ENCODE measurements at places on chromosomes 11 and 22. TPM values are rescaled to one million over a fixed set of nuclear protein-coding genes. Genes with fewer than 3 reads are reported as not detected.

DNA sequence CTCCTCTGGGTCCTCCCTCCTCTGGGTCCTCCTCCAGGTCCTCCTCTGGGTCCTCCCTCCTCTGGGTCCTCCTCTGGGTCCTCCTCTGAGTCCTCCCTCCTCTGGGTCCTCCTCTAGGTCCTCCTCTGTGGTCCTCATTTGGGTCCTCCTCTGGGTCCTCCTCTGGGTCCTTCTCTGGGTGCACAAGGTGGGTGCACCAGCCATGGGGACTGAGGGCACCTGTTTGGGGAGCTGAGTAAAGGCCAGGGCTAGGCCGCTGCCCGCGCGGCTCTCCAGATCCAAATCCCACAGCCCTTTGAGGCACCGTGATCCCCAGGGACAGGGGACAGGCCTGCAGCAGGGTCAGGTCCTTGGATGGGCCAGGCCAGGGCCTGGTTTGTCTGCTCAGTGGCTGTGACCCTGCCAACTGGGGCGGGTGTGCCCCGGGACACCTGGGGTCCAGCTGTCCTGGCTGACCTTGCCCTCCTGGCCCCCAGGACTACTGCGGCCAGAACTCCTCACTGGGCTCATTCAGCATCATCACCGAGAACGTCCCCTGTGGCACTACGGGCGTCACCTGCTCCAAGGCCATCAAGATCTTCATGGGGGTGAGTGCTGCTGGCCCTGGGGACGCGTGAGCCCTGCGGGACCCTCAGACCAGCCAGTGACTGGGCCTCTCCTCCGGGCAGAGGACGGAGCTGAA is 12.7 kb downstream of the MUC2 start:
- H3K4me3 ChIP-seq, result no peak overlapping the region
- no peak for DNase-seq
- H3K4me1 ChIP-seq, result no peaks in the 10 kb centered on the region

- DNase-seq, result no peak
- no peak overlapping the region for H3K4me3 ChIP-seq
- peaks cover 34% of the 10 kb centered on the region for H3K27me3 ChIP-seq
- no peaks in the 10 kb centered on the region for H3K4me1 ChIP-seq
- no peaks in the 10 kb centered on the region for H3K36me3 ChIP-seq
These were observed 85.4 kb downstream of the MYO18B start for GRCh38 chr22:25827415-25827814.

GRCh38 chr22:29480512-29481264 is 670 bp downstream of the NEFH start:
- peaks cover 2% of the 10 kb centered on the region for H3K36me3 ChIP-seq
- H3K27ac ChIP-seq, result no peak overlapping the region
- peak overlapping the region; percentile 61 for H3K4me3 ChIP-seq

DNA sequence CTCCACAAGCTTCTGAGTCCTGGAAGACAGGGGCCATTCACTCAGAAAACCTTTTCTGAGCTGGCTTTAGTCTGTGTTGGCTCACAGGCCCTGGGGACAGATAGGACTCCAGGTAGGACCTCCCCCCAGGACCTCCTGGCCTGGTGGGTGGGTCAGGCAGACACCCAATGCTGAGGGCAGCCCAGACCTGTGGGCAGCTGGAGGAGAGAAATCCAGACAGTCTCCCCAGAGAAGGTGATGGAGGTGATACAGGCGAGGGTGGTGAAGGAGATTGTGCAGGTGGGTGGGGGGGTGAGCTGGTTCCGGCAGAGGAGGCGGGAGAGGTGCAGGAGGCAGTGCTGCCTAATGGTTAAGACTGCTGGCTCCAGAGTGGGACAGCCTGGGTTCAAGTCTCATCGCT is 15.6 kb downstream of the LRRC32 start:
- H3K27me3 ChIP-seq, result peaks cover 3% of the 10 kb centered on the region
- H3K4me3 ChIP-seq, result no peak overlapping the region
- H3K27ac ChIP-seq, result no peak overlapping the region
- no peaks in the 10 kb centered on the region for H3K36me3 ChIP-seq

The PACSIN2 gene
- total RNA-seq, result 53.9 TPM

The RCOR2 gene
- total RNA-seq, result 39.4 TPM
